Omental fat pad (tissue), 4 donors: ENCODE measurements at places on chromosomes 3 and 15.

DNA sequence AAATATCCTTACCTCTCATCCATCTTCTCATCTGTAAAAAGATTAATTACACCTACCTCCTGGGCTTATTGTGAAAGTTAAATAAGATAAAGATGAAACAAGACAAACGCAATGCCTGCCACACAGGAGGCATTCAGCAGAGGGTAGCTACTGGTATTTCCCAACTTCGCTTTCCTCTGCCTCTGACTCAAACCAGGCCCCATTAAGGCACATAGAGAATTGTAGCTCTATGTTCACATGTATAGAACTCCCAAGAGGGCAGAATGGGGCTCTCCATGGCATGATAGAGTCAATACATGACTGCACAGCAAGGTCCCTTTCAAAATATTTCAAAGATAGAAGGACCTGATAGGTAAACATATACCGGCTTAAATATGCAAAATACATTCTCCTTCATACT, 1.4 kb downstream of the LYSMD2 start:
- no peak for DNase-seq

GRCh38 chr3:57112206-57112605, 51.7 kb downstream of the SPATA12 start:
- DNase-seq = no peak

DNA sequence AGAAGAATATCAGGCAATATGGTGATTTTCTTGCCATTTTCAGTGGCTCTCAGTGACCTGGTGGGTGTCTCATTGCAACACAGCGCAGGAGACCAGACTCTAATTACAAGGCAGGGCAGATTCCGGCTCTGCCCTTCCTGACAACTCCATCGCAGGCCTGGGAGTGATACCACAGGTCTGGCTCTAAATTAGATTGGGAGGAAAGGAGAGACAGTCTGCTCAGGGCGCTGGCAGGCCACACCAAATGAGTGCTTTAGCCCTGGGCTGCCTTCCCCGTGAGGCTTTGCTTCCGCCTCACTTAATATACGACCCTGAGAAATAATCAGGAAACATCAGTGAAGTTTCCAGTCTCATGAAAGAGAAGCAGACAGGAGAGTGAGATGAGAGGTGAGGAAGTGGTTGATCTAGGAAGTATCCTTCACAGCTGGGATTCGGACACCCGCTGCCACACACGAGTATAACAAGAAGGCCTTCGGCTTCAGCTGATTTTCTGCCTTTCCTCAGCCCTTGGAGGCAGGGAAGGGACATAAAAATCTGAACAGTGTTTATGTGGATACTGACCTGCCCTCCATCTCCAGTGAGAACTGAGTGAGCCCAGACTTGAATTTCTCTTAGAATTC, 73.7 kb upstream of the PROK2 start:
- no peak for DNase-seq

GRCh38 chr3:11570251-11570650, 73.5 kb downstream of the VGLL4 start:
- DNase-seq = no peak

GRCh38 chr3:69723389-69723788, 15.9 kb upstream of the MITF start:
- no peak for DNase-seq

DNA sequence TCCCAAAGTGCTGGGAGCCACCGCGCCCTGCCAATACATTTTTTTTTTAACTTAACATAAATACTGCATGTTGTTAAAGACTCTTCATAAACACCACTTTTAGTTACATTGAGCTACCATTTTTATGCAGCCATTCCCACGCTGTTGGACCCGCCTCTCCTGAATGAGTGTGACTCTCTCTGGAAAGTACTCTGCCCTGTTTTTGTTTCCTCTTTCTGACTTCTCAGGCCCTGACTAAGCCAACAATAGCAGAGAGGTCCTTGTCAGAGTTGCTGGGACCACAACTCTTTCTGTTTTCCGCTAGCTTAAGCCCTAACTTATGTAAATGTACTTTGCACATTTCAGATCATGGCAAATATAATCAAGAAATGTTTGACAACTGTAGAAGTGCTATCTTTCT, 35.2 kb downstream of the PARP15 start:
- no peak for DNase-seq

DNA sequence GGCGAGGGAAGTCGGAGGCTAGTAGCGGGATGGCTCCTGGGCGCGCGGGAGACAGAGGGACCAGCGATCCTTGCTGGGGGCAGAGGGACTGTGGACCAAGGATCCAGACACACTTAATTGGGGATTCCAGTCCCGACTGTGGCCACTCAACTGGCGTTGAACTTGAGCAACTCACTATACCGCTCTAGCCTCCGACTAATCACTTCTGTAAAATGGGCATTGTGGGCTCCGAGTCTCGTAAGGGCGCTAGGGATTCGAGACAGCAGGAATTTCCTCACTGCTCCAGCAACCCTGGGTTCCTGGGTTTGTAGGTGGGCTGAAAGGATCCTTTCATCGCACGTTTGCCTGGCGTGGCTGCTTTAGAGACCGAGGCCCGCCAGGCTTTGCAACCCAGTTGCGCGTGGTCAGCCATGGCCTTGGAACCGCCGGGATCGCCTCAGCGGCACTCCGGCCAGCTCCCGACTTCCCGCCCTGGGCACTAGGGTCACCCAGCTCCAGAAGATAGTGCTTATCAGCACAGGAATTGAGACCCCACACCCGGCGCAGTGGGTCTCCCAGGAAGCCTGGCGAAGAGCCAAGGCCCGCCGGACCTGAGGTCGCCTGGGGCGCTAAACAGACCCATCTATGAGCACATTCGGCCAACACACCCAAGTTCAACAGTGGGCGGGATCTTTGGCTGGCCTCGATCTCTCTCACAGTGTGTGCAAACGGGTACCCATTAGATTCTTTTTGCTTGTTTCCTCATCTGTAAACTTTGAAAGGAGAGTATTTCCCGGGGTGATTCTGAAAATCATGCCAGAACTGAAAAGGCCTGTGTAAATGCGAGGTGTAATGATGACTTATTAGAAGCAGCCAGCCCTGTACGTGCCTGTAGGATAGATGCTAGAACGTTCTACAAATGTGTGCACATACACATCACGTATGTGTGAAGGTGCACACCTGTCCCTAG, 9.9 kb downstream of the FOXL2 start:
- DNase-seq = no peak

DNA sequence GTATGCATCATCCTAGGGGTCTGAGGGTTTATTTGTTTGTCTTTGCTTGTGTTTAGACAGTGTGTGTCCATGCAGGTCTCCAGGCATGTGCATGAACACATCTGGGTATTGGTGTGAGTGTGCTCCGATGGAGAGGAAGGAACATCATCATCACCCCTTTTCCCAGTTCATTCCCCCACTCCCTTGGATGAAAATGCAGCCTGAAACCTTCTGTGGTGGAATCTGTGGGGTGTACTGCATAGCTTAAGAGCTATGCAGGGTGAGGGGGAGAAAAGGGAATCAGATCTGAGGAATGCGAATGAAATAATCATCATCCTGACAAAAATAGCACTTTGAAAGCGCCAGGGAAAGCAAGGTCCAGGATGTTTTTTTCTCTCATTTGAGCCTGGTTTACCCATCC, 520.1 kb downstream of the NTRK3 start:
- no peak for DNase-seq

- no peak for DNase-seq
Observed at GRCh38 chr15:24075420-24076089, 388.4 kb upstream of the NDN start.

GRCh38 chr3:46399557-46399956, 7.3 kb downstream of the CCR5AS start:
- DNase-seq = no peak

GRCh38 chr3:98532709-98533571, 1.2 kb downstream of the GPR15 start:
- DNase-seq = no peak

DNA sequence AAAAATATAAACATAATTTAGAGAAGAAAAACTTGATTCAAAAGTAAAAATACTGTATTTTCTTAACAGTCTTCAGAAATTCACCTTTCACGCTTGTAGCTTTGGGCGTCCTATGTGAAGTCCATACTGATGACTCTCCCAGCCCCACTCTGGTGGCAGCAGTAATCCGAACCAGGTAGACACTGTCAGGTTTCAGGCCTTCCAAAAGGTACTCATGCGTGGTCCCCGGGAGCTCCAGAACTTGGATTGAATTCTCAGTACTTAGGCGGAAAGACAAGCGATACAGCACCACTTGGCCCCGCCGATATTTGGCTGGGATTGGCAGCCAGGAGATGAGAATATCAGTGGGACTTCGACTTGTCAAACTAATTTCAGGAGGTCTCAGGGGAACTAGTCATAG, 69.7 kb downstream of the PRTG start:
- DNase-seq = no peak

DNA sequence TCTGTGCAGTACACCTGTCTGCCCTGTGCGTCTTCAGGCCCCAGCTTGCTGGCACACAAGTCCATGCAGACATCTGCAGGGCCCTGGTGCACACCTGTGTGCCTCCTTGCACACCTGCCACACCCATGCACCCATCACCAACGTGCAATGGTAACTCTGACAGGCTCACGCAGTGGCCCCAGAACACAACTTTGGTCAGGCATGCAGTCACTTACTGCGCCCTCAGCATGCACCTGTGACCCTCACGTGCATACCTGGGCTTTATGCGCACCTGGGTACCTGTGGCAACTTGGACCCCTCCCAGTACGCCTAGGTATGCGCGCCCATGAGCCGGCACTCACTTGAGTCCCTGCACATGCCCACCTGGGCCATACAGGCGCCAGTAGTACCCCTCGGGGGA, 1.7 kb downstream of the PLXND1 start:
- no peak for DNase-seq

GRCh38 chr3:114627770-114628169, 333.9 kb downstream of the TIGIT start:
- no peak for DNase-seq

GRCh38 chr3:9978710-9979305, 7.8 kb downstream of the EMC3 start:
- no peak for DNase-seq

DNA sequence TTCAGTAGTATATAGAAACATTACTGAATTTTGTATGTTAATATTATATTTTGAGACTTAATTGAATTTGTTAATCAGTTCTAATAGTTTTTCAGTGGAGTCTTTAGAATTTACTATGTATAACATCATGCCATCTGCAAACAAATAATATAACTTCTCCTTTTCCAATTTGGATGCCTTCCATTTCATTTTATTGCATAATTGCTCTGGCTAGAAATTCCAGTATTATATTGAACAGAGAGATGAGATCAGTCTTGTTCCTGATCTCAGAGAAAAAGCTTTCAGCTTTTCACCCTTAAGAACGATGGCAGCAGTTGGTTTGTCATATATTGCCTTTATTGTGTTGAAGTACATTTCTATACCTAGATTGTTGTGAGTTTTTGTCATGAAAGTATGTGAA, 40.4 kb downstream of the OR4F15 start:
- DNase-seq = no peak

GRCh38 chr15:32105258-32106241, 75.2 kb downstream of the CHRNA7 start:
- DNase-seq = no peak

GRCh38 chr3:88235102-88235501, 85.3 kb downstream of the C3orf38 start:
- DNase-seq = no peak

DNA sequence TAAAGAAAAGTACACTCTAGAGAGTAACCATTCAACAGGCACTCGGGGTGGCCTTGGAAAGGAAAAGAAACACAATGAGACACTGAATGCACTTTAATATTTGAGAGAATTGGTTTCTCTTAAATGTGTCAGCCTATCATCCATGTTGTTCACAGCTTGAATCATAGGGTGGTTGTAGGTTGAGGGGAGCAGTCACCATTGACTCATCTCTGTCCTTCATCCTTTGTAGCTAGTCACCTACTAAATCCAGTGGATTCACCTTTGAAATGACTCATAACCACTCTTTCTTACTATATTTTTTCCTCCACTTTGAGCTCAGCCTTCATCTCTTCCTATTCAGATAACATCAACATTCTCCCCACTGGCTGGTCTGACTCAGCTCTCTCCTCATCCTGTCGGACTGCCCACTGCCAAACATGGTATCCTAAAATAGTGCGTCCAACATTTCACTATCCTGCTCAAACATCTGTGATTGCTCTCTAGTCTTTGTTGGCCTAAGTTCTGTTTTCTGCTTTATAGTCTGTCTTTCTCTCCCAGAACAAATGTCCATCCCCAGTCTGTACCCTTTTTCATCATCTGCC, 182.7 kb upstream of the GADL1 start:
- no peak for DNase-seq

DNA sequence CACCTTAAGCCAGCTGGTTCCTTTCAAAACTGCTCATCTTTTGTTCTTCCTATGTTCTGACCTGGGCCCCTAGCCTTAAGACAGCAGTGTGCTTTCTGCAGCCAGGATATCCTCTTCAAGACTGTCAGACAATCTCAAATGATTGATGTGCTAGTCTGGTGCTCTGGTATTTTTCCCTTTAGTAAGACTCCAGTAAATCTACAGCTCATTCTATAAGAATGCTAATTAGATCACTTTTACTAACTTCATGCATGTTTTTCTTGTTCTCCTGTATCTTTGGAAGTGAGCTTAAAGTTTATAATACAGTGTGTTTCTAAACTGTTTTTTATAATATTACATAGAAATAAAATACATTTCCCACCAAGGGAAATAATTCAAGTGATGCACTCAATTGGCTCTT, 220.9 kb upstream of the NANOGP8 start:
- no peak for DNase-seq

- DNase-seq = no peak
Observed at GRCh38 chr15:31336593-31337295, 10.1 kb downstream of the KLF13 start.

- DNase-seq = no peak
Observed at GRCh38 chr3:152444029-152444641, 175.4 kb downstream of the MBNL1 start.

DNA sequence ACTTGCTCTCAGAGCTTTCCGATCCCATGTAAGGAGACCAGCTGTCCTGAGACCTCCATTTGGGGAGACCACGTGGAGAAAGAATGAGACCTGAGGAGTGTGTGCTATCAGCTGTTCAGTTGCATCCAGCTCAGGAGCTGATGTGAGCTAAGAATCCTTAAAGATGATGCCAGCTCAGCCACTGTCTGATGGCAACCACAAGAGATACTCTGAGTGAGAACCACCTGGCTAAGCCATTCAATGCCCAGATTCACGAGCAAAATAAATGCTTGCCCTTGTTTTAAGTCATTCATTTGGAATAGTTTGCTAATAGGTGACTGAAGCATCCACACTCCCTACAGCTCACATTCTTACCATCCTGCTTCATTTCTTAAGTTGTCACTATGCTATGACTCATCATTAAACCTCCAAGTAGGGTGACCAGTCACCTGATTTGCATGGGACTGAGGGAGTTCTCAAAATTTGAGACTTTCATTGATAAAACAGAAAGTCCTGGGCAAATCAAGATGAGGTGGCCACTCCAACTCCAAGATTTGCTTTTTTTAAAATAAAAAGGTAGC, 56.4 kb downstream of the SPTSSB start:
- no peak for DNase-seq
